ENCODE measurements at places on chromosomes 12 and 14. TPM values are rescaled to one million over a fixed set of nuclear protein-coding genes. Genes with fewer than 3 reads are reported as not detected.

The CLEC1A gene
- 2.9 TPM for polyA plus RNA-seq

The OR6C2 gene
- polyA plus RNA-seq: not detected

DNA sequence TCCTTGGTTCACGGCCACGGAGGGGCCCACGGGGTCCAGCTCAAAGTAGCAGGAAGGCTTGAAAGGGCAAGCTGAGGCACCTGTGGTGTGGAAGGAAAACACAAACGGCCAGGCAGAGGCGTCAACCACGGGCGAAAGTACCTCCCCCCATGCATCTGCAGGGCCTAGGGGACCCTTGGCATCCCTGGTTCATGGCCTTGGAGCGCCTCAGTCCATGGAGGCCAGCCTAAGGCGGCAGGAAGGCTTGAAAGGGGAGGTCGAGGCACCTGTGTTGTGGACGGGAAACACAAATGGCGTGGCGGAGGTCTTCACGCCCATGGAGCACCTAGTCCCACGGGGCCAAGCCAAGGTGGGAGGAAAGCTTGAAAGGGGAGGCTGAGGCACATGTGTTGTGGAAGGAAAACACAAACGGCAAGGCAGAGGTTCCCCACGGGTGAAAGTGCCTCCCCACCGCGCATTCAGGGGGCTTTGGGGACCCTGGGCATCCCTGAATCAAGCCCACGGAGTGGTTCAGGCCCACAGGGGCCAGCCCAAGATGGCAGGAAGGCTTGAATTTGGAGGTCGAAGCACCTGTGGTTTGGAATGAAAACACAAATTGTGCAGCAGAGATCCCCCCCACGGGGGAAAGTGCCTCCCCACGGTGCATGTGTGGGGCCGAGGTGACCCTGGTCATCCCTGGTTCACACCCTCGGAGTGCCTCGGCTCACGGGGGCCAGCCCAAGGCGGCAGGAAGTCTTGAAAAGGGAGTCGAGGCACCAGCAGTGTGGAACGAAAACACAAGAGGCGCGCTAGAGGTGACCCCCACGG lies 380.8 kb downstream of the ALG10 start:
- DNase-seq: no peak

DNA sequence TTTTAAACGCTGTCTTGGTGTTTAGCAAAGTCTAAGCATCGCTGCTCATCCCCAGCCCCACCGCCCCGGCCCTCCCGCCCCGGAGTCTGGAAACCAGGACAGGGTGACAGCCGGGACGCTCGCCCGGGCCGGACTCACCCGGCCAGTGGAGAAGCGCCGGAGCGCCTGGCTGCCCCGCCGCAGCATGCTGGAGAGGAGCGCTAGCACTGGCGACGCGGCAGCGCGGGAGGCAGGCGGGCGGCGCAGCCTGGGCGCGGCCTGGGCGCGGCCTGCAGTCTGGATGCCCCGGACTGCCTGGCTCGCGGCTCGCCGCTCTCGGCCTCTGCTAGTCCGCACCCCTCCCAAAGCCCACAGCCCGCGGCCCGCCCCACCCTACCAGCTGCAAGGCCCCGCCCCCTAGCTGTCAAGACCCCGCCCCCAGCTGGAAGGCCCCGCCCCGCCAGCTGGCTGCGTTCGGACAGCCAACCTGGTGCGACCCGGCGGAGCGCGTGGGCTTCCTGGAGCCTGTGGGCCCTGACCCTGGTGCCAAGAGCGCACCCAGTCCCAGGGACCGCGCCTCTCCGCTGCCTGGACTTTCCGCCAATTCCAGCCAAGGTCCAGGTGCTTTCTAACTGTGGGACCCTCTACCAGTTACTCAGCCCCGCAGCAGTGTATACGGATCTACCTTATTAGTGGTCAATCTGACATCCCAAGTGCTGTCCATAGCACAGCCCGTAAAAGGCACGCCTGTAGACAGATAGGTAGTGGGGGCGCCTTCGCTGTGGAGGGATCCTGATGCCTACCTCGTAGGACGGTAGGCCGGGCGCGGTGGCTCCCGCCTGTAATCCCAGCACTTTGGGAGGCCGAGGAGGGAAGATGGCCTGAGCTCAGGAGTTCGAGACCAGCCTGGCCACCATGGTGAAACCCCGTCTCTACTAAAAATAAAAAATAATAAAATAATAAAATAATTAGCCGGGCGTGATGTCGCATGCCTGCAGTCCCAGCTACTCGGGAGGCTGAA lies at the start of gene ALDH1L2:
ALDH1L2 (minus strand) TSS at position 208 of the 1,000 bp plus-strand sequence; CDS start at position 186, 22 bp downstream.
- DNase-seq: no peak

The PLEKHG7 gene
- polyA plus RNA-seq: 0.13 TPM

GRCh38 chr12:57146092-57146491 lies 1.3 kb downstream of the LRP1-AS start:
- no peak for DNase-seq

DNA sequence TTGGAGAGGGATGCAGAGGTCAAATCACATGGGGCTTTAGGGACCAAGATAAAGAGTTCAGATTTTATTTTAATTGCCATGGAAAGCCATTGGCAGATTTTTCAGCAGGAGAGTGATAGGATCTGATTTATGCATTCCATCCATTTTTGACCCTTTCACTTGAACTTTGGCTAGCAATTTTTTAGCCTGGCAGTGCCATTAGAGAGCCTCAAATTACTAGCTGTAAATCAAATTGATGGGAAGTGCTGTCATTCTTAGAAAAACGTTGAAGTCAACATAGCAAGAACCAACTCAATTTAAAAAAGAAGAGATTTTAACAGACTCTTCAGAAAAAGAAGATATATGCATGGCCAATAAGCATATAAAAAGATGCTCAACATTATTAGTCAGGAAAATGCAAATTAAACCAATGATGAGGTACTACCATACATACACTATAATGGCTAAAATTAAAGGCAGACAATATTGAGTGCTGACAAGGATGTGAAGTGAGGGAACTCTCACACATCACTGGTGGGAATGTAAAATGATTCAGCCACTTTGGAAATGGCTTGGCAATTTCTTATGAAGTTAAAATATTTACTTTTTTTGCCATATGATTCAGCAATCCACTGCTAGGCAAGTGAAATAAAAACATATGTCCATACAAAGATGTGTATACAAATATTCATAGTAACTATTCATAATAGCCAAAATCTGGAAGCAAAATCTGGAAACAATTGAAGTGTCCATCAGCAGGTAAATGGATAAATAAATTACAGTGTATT lies 89.7 kb downstream of the PTCSC3 start:
- no peak for DNase-seq

- no peak for DNase-seq
Measured at GRCh38 chr14:87312169-87312893, 680.7 kb downstream of the GALC start.

The SVOP gene
- 0.16 TPM for polyA plus RNA-seq

All from forelimb muscle (tissue), 1 donor.